ENCODE measurements at places on chromosomes 16 and 17.

DNA sequence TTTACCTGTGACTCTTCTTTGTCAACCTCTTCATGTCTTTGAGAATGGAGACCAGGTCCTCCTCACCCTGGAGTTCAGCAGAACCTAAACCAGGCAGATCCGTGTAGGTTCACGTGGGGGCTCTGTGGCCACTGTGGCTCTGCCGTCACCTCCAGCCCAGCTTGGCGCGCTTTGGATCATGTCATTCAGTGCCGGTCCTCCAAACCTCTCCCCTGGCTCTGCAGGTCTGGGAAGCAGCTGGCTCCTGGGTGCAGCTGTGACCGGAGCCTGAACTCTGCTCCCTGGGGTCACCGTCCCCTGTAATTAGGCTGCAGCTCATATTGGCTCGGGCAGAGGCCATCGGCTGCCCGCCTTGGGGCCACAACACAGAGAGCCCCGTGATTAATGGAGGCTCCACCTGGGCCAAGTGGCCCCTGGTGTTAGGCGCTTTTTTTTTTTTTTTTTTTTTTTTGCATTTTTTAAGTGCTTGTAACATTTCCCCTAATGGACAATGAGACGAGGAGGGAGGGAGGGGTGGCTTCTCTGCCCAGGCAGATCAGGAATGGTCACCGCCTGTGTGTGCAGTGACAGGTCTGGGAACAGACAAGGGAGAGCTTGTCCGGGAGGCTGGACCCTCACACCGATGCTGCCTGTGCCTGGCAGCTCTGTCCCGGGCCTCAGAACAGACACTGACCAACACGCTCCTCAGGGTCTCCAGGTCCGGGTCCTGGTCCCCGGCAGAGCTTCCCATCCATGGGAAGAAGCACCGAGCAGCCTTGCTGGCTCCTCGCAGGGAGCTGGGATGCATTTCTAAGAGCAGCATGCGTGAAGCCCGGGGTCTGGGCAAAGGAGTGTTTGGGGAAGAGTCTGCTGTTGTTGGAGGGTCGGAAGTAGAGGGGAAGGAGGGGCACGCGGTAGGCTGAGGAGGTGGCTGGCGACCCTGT, 247.9 kb downstream of the SEC14L1 start:
- DNase-seq: no peak

GRCh38 chr17:71110326-71110725, 941.0 kb downstream of the KCNJ2 start:
- DNase-seq: no peak

- no peak for DNase-seq
These were observed 364.1 kb downstream of the CPPED1 start for GRCh38 chr16:12439399-12440227.

- peak; percentile 17 for DNase-seq
These were observed 17.6 kb downstream of the TRPV3 start for GRCh38 chr17:3539881-3540540.

DNA sequence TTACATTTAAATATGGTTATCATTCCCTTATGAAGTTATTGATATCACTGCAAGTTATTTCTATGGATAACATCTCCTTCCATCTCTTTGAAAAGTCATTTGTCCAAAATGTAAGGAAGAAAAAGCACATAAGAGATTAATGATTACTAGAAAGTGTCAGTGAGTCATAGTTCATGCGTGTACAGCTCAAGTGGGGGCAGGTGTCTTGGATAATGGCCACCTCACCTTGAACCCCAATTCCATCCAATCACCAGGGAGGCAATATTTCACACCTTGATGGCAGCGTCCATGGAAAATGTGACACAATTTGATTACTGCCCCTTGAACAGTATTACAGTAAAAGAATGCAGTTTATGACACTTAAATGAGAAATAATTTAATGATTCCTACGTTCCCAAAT, 358.3 kb upstream of the SOX9 start:
- DNase-seq: no peak

DNA sequence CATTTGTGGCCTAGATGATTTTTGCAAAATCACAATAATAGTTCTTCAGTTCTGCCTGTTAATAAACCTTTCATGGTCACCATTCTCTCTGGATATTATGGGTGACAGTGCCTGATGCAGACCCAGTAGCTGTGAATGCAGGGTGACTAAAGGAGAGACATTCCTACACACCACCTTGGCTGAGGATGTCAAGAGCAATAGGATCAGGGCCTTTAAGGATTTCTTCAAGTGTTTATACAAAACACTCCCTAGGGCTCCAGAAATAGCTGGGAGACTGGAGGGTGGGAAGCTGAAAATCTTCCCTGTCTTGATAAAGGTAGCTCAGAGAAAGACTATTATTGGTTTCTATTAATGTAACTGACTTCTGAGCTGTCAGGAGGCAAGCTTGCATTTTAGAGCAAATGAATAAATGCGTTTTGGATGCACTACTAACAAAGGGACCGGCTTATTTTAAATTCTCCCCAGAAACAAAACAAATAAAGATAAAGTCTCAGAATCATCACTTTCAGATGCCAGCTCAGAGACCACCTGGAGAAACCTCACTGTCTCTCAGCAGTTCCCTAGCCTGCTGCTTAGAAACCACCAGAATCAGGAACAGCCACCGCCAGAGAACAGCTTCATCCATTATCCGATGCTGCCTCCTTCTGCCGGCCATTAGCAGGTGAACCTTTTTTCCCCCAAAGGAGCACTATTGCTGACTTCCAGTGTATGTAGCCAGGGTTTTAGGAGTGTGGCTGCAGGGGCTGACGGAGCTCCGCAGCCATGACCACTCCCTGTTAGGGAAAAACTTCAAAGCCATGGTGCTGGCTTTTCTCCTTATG, 171.4 kb upstream of the DYNLRB2 start:
- no peak for DNase-seq

DNA sequence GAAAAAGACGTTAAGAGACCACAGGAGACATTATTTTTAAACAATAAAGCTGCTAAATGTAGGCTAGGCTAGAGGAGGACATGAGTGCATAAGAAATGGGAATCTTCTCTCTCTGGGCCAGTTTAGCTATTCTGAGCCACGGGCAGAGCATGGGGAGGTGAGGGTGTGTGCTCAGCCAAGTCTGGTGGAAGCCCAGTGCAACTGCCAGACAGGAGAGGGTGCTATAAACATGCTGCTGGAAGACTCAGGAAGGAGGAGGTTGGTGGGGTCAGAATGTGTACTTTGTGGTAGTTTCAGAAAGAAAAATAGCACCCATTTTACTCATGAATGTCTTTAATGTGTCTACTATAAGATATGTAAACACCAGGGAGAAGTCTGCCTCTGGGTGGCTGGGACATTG, 5.9 kb upstream of the SDK2 start:
- DNase-seq: no peak

DNA sequence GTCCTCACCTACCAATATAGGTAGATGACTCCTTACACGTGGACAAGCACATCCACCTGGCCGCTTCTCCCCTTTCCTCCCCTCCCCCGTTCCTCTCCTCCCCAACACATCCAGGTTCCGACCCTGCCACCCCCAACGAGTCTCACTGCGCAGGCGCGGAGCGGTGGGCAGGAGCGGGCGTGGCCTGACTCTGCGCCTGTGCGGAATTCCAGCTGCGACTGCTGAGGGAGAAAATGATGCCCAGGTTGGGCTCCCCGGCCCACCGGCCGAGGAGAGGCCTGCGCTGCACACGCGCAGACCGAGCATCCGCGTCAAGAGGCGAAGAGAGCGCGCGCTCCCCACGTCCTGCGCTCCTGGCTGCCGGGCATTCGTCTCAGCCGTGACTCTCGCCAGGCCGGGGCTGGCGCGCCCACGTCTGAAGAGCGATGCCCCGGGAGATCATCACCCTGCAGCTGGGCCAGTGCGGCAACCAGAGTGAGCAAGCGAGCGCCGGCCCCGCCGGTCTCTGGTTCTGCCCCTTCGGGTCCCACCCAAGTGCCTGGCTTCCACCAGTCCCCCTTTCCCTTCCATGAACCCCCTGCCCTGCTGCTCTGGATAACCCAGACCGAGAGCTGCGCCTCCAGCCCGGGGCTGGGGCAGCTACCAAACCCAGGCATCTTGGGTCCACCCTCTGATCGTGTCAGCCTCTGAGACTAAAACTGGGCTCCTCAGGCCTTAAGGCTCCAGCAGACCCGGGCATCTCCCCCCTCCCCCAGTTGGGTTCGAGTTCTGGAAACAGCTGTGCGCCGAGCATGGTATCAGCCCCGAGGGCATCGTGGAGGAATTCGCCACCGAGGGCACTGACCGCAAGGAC, at the start of gene TUBG2:
TUBG2 (plus strand) TSS at position 206 of the 853 bp plus-strand sequence; CDS start at position 426, 220 bp downstream.
- peak; percentile 4 for DNase-seq

GRCh38 chr16:10552281-10552680, 28.1 kb downstream of the EMP2 start:
- no peak for DNase-seq

DNA sequence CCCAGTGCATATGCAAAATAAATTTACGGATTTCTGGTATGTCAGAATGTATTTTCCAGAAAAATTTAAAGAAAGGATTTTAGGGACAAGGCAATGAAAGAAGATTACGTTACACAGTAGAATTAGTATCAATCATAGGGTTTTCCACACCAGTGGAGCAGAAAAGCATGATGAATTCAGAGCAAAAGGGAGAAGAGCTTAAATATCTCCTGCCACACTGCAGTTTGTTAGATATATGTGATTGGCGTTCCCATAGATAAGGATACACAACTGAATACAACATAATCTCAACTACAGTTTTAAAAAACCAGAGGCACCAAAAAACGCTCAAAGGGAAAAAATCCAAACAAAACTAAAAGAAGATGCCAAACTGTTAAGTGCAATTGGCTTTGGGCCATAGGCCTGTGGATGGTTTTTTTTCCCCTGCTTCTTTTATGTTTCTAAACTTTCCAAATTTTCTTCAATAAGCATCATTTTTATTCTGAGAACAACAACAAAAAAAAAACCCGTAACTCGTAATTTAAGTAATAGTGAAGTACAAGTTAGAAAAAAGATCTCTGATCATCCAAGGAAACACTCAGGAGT, 22.3 kb downstream of the MARF1 start:
- no peak for DNase-seq

DNA sequence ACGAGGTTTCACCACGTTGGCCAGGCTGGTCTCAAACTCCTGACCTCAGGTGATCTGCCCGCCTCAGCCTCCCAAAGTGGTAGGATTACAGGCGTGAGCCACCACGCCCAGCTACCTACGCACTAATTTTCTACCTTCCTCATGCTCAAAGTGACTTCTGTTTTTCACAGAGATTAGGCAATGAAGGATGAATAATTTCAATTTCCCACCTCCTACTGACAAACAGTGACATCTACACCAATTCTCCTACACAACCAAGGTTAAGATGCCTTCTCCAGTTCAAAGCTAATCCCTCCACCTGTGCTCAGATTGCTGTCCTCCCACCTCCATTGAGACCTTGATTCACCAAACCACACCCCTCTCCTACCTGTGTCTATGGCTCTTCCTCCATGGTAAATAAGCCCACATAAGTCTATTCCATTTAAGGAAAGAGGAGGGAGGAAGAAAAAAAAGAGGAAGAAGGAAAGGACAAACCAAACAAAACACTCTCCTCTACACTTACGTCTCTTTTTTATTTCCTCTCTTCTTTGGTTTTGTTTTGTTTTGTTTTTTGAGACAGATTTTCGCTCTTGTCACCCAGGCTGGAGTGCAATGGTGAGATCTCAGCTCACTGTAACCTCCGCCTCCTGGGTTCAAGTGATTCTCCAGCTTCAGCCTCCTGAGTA, 5.5 kb upstream of the MED11 start:
- peak; percentile 74 for DNase-seq

GRCh38 chr17:18314059-18314730, 599 bp downstream of the TOP3A start:
- DNase-seq: no peak

- no peak for DNase-seq
These were observed 24.1 kb downstream of the MYO1D start for GRCh38 chr17:32852811-32853210.

- DNase-seq: peak; percentile 30
These were observed at the start of gene USP43 for GRCh38 chr17:9644910-9645751. TSS of gene USP43 (plus strand) at chr17:9645517. CDS start at chr17:9645633, 116 bp downstream.

GRCh38 chr17:14886200-14886739, 378.9 kb downstream of the PMP22 start:
- peak; percentile 13 for DNase-seq

GRCh38 chr16:69865701-69866100, 85.4 kb upstream of the CLEC18A start:
- DNase-seq: no peak

- DNase-seq: no peak
These were observed 241.4 kb downstream of the MAP2K6 start for GRCh38 chr17:69655902-69656301.

GRCh38 chr17:17130077-17130844, 75.9 kb downstream of the PLD6 start:
- no peak for DNase-seq

- no peak for DNase-seq
These were observed 100.9 kb upstream of the GSE1 start for GRCh38 chr16:85511938-85512807.

GRCh38 chr16:56066617-56067016, 124.7 kb upstream of the GNAO1 start:
- DNase-seq: no peak

DNA sequence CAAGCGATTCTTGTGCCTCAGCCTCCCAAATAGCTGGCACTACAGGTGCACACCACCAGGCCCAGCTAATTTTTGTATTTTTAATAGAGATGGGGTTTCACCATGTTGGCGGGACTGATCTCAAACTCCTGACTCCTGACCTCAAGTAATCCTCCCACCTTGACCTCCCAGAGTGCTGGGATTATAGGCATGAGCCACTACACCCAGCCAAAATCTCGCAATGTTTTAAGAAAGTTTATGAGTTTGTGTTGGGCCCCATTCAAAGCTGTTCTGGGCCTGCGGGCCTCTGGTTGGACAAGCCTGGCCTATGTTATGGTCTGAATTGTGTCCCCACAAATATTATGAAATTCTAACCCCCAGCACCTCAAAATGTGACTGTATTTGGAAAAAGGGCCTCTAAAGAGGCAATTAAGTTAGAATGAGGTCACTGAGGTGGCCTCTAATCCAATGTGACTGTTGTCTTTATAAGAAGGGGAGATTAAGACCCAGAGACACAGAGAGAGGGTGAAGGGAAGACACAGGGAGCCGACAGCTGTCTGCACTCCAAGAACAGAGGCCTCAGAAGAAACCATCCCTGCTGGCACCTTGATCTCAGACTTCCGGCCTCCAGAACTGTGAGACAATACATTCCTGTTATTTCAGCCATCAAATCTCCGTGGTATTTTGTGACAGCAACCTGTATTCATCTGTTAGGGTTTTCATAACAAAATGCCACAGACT, 469.9 kb downstream of the HS3ST4 start:
- DNase-seq: no peak

GRCh38 chr17:36057911-36058310, 6.2 kb upstream of the CCL18 start:
- peak; percentile 48 for DNase-seq

All from MV-4-11 (cell line).